Activated CD4-positive, CD25-positive, alpha-beta regulatory T cell treated with anti-CD3 and anti-CD28 coated beads, Interleukin-2, amount 50 U/mL, for 16 hours (primary cell): ENCODE measurements at places on chromosomes 1 and 21.

GRCh38 chr1:213051127-213051880 is at the start of gene RPS6KC1:
Gene RPS6KC1 (plus strand): TSS chr1:213051241. CDS start chr1:213051405, 164 bp downstream.
- peak; percentile 62 for DNase-seq

- DNase-seq: no peak
Measured at GRCh38 chr1:31541194-31541593, 35.1 kb upstream of the TINAGL1 start.

DNA sequence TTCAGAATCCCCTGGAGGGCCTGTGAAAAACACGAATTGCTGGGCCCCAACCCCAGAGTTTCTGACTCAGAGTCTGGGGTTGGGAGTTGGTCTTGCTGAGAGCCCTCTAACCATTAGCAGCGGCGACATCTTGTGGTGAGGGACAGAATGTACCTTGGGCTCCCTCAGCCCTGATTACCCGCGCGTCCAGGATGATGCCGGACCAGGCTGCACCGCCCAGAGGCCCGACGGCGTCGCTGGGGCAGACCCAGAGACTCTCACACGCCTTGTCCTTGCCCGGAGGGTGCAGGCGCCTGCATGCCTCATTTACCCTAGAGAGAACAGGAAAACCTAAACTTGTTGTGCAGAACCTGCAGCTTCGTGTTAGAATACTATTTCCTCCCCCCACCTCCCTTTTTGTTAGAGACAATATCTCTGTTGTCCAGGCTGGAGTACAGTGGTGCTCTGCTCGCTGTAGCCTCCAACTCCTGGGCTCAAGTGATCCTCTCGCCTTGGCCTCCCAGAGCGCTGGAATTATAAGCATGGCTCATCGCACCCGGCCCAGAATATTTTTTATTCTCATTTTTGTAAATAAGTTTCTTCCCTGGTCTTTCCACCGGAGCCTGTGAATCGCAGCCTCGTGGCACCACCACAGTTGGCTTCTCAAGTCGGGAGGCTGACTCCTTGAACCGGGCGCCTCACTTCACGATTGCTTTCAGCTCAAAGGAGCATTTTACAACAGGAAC is 22.2 kb upstream of the RD3 start:
- peak; percentile 50 for DNase-seq

DNA sequence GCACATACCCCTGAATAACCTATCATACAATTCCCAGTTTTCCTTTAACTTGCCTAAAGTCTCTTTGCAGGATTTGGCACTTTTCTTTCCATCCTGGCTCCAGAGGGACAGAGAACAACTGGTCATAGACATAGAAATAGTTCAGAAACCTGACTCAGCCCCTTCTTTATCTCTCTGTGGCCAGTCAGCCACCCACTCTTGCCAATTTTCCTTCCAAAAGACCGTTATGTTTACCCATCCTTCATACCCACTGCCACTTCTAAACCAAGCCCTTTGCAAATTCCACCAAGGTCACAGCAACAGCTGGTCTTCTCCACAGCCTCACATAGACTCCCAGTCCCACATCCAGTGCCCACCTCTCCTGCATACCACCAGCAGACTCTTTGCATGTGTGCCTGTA is 127.2 kb upstream of the FGGY start:
- no peak for DNase-seq

DNA sequence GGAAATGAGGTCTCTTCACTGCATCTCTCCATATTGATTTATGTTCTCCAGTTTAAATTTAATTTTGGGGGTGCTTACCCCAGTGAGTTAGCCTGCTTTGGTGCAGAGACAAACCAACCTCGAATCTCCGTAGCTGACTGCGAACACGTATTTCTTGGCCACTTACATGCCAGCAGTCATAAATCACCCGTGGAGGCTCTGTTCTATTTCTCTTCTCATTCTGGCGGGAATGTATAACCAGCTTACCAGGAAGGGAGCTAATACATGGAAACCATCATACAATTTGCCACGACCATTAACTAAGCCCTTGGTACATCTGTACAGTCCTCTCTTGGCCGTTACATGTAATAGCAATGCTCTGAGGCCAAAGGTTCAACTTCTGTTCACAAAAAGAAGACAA is 148.0 kb downstream of the PLA2G4A start:
- DNase-seq: no peak

- no peak for DNase-seq
Measured at GRCh38 chr1:194055536-194055935, 869.1 kb upstream of the B3GALT2 start.
